ENCODE measurements at places on chromosomes 5 and 9. TPM values are rescaled to one million over a fixed set of nuclear protein-coding genes. Genes with fewer than 3 reads are reported as not detected.

- DNase-seq = no peak
These were observed 28.8 kb upstream of the PLIN2 start for GRCh38 chr9:19156026-19156474.

ARSI gene
- not detected for total RNA-seq

IL5 gene
- not detected for total RNA-seq

PPP2R2B gene
- 3.9 TPM for total RNA-seq

- no peak for DNase-seq
These were observed 125.8 kb downstream of the PDE4D start for GRCh38 chr5:59767681-59768151.

GRXCR2 gene
- total RNA-seq = not detected

All from CD4-positive, alpha-beta memory T cell (primary cell).